ENCODE measurements at places on chromosomes 4 and X. TPM values are rescaled to one million over a fixed set of nuclear protein-coding genes. Genes with fewer than 3 reads are reported as not detected.
A peak's percentile ranks its signal among the peaks of the same experiment; 100 is the strongest.

- peak; percentile 65 for DNase-seq
Observed at GRCh38 chr4:107757864-107758476, 37.9 kb upstream of the PAPSS1 start.

- DNase-seq, result peak; percentile 22
Observed at GRCh38 chrX:53223068-53223693, 1.8 kb downstream of the KDM5C start.

DNA sequence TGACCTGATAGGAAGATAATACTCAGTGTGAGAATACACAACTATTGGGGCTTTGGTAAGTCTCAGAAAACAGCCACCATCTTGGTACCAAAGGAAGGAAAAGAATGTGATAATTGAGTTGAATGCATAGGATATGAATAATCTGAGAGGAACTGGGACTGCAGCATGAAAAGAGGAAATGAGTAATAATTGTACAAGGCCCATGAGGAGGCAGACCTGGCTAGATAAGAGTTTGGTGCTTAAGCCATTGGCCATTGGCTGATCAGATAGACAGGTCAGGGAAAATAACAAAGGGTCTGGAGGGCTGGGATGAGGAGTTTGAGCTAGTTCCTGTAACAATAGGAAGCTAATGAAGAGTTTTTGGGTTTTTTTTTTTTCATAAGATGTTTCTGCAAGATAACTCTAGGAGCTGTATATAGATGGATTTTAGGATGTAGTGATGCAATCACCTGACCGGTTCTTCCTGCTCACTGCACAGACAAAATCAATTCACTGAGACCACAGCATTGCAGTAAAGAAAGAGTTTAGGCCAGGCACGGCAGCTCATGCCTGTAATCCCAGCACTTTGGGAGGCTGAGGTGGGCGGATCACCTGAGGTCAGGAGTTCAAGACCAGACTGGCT is 5.3 kb upstream of the TRMT2B start:
- DNase-seq, result peak; percentile 64

The ZNF157 gene
- total RNA-seq, result not detected

The TEX13B gene
- total RNA-seq, result not detected

DNA sequence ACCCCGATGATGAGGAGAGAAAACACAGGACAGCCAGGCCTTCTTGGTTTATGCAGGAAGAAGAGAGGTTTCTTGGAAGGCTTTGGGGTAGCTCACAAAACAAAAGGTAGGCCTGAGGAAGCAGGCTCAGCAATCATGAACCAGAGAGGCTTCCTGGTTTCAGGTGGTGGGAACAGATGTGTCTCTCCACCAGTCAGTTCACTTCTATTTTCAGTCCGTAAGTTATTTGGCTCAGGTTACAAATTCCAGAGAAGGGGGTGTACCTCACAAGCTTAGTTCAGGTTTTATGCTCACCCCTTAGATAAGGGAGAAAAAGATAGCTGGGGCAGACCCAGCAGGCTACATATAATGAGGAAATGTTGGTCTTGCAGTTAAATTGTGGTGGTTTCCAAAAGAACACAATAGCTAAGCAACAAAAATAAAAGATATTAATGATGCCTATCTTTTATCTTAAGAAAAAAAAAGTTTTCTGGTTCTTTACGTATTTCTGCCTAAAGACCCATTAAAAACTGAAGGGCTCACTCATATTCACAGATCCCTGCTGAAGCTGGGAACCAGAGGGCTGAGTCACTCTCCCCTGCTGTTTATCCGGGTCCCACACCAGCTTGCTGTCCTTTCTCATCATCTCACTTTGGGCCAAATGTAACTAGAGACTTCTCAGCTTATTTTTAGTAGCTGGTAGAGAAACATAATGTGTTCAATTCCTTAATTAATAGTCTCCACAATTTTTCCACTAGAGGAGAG is 177.0 kb downstream of the CAMK2D start:
- peak; percentile 82 for DNase-seq

- DNase-seq, result no peak
Observed at GRCh38 chrX:129629837-129630236, 24.9 kb downstream of the APLN start.

GRCh38 chr4:152892974-152893373 is 43.1 kb upstream of the FHDC1 start:
- no peak for DNase-seq

The HSD17B10 gene
- 47.9 TPM for total RNA-seq

GRCh38 chr4:56050625-56051024 is 101.9 kb downstream of the CEP135 start:
- no peak for DNase-seq

The SPIN2A gene
- not detected for total RNA-seq

GRCh38 chrX:132822634-132823012 is 135.8 kb downstream of the HS6ST2 start:
- no peak for DNase-seq

DNA sequence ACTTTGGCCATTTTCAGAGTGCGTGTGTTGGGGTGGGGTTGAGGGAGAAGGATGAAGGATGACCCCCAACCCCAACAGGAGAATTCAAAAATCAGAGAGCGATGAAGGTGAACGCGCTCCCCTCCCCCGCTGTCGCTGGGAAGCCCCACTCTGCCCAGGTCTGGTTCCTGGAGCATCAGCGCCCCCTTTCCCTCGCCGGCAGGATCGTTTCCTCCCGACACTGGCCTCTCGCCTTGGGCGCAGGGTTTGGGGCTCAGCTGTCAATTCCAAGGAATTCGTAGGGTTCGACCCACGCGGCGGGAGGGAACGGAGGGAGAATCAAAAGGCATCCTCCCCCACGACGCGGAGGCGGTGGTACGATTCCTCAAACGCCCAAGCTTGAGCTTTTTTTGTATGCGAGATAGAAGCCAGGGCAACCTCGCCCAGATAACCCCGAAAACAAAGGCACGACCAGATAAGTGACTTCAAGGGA is 1.0 kb upstream of the PDGFRA start:
- DNase-seq, result peak; percentile 91

DNA sequence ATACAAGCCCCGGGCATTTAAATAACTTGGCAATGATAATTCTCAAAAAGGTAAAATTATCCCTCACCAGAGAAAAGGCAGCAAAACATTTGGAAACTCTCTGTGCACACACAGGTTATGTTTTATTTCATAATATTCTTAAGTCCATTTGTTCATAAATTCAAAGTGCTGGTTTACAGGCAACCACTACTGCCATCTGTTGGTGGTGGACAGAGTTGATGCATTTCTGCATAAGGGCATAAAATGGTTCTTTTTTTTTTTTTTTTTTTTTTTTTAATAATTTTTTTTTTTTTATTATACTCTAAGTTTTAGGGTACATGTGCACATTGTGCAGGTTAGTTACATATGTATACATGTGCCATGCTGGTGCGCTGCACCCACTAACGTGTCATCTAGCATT is 31.5 kb upstream of the IL21 start:
- DNase-seq, result peak; percentile 71

The GABRE gene
- total RNA-seq, result 20.8 TPM

DNA sequence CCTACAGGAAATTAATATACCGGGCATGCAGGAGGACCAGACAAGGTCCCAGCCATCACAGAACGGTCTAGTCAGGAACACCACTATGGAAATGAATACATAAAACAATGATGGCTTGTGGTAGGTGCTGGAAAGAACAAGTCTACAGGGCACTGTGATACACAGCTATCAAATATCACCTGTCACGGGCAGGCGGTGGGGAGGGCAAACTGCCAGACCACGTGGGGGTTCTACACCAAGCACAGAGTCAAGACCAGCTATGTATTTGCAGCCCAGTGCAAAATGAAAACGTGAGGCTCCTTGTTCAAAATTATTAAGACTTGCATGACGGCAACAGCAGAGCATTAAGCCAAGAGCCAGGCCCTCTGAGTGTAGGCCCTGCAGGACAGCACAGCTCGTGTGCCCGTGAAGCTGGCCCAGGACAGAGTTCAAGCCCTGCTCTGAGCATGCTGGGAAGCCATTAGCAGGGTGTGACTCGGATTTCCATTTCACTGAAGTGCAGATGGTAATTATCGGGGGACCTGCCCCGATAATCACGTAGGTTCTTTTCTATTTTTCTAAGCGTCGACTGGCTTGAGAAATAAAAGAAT is 83.6 kb downstream of the JAKMIP1 start:
- no peak for DNase-seq

DNA sequence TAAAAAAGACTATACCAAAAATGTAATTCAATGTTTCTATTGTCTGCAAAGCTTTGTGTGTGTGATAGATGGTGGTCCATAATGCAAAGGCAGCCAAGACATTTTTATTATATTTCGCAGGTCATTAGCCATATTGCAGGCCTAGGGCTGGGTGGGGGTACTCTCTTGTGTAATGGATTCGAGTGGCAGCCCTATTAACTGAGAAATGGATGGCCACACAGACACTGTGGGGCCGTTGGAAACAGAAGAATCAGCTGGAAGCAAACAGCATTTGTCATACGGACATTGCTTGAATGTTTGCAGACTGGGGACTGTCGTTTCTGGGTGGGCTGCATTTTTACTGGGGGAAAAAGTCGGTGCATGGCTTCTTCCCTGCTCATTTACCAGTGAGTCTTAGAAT is 101.4 kb downstream of the GPR143 start:
- DNase-seq, result no peak

GRCh38 chr4:38144031-38144430 is 183.8 kb downstream of the PTTG2 start:
- peak; percentile 75 for DNase-seq

- DNase-seq, result peak; percentile 73
Observed at GRCh38 chr4:56468097-56468422, 643 bp downstream of the SRP72 start.

DNA sequence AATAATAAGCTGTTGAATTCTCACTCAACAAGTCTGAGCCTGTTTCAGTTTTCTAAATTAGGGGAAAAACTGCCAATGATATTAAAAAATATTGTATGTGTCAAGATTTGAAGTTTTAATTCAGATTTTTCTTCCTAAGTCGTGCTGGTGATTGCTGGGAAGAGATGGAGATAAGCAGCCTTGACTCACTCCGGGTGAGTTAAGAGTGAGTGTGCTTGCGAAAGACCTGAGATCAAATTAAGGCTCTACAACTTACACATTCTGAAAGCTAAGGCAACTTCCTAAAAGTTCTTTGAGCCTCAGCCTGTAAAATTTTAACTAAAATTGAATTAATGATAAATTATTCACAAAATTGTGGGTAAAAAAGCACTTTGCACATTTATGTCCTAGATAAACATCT is 1441.2 kb downstream of the PCDH7 start:
- no peak for DNase-seq

GRCh38 chrX:2388669-2389068 is 112.1 kb downstream of the DHRSX start:
- DNase-seq, result no peak

The UBE2K gene
- total RNA-seq, result 22.3 TPM

The RAB41 gene
- not detected for total RNA-seq

The PCDH7 gene
- 0.38 TPM for total RNA-seq
